ENCODE measurements at places on chromosomes 6 and 20. TPM values are rescaled to one million over a fixed set of nuclear protein-coding genes. Genes with fewer than 3 reads are reported as not detected.

DNA sequence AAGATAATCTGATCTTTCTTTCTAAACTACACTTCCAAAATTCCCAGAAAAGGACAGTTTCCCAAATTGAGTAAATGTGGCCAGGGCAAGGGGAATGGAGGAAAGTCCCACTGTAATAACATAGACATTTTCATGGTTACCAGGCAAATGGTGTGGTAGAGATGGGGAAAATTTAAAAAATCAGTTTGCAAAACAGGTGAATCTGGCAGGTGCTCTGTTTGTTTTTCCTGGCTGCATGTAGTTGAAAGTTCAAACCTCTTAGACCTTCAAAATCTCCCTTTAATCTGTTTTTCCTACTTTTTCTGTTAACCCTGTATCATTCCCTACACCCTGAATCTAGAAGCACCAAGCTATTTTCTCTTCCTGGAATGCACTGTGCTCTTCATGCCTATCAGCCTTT is 2.0 kb upstream of the BCKDHB start:
- no peak for DNase-seq

- DNase-seq = no peak
These were observed 12.5 kb downstream of the CRYBG1 start for GRCh38 chr6:106372838-106373501.

GRCh38 chr6:36381502-36382389 is 5.7 kb downstream of the ETV7 start:
- DNase-seq = no peak

GRCh38 chr6:137001299-137001976 is 43.3 kb downstream of the IL20RA start:
- DNase-seq = no peak

- DNase-seq = no peak
These were observed at the start of gene KCNQ5 for GRCh38 chr6:72621291-72622093. Gene KCNQ5, plus strand, starts transcription at chr6:72622064.

GRCh38 chr6:80003826-80004172 is 650 bp upstream of the TTK start:
- peak; percentile 61 for DNase-seq

DNA sequence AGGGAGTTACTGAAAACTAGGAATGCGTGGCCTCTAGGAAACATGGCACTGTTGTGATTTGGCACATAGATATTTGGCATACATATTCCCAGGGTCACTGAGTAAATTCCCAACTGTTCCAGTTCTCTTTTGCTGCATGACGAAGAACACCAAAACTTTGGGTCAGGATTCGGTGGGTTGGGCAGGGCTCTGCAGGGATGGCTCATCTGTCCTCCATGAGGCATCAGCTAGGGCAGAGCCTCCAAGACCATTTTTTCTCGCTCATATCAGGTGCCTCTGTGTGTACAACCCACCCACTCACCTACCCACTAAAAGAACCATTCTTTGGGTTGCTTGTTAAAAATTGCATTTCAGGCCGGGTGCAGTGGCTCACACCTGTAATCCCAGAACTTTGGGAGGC is 57.1 kb downstream of the SSR1 start:
- DNase-seq = no peak

DNA sequence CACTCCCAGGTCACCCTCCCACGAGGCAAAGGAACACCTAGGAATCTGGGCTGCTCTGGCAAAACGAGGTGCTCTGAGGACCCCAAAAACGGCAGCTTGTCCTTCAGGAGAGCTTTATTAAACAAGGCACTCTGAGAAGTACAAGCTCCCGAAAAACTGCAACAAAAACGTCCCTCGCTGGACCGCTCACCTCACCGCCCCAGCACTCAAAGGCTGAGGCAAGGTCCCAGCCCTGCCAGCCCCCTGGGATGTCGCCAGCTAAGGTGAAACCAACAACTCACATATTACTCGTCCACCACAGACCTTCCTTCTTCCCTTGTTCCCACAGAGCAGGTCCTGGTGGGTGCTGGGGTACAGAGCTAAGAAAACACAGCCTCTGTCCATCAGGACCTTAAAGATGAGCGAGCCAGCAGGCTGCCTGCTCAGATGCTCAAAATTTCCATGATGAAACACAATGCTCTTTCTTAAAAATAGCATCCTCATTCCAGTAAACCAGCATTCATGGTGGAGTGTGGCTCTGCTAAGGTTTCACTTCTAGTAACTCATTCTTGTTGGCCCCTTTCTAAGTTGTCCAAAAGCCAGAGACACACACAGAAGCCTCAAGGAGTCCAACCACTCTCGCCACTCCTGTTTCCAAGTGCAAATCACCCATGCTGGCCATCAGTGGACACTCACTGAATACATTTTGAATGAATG is 35.9 kb downstream of the ATP9A start:
- DNase-seq = peak; percentile 68

GRCh38 chr6:107061125-107062020 is 33.4 kb downstream of the MTRES1 start:
- DNase-seq = no peak

HRH3 gene
- total RNA-seq = 0.10 TPM

TNF gene
- 1.9 TPM for total RNA-seq

SNPH gene
- 1.2 TPM for total RNA-seq

All from skin of body (tissue), 3 donors.